ENCODE measurements at places on chromosomes 13 and 19. TPM values are rescaled to one million over a fixed set of nuclear protein-coding genes. Genes with fewer than 3 reads are reported as not detected.

DNA sequence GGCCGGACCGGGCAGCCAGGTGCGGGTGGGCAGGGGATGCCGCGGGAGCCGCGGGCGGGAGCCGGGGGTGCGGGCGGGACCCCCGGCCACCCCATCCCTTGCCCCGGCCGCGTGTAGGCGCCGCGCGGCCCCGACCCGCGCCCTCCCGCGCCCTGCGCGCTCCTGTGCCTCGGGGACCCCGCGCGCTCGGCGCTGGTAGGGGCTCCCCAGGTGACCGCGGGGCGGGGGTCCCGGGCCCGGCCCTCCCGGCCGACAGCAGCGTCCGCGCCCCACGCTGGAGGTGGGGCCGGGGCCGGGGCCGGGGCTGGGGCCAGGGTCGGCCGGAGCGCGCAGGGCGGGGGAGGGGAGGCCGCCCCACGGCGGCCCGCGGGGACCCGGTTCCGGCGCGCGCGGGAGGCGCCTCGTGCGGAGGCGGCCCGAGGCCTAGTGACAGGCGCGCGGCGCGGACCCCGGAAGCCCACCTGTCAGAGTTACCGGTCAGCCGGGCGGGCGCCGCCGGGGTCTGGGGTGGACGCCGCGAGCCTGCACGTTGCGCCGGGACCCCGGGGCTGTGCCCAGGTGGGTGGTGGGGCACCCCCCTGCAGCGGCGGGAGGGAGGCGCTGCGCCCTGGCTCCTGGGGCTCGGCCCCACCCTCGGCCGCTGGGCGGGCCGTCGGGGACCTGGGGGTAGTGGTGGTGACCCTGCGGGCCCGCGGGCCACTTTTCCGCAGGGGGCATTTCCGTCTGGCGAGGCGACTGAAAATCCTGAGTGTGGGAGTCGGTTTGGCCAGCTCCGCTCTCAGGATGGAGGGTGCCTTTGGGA, 518 bp downstream of the TFDP1 start:
- DNase-seq: peak; percentile 65

DNA sequence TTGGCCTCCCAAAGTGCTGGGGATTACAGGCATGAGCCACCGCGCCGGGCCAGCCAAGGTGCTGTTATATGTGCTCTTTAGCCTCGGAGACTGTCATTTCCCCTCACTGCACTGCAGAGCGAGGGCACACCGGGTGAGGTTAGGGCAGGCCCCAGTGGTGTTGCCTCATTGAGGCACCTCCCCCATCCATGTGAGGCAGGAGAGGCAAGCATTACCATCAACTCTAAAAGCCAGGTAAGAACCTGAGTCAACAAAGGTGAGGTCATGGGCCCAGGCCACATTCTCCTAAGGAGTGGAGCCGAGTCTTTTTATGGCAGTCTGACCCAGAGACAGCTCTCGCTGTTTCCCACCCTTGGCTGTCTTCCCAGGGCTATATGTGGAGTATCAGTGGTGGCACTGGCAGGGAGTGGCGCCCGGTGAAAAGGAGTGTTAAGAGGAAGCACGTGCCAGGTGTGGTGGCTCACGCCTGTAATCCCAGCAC, 10.9 kb downstream of the B3GNT8 start:
- no peak for DNase-seq

DNA sequence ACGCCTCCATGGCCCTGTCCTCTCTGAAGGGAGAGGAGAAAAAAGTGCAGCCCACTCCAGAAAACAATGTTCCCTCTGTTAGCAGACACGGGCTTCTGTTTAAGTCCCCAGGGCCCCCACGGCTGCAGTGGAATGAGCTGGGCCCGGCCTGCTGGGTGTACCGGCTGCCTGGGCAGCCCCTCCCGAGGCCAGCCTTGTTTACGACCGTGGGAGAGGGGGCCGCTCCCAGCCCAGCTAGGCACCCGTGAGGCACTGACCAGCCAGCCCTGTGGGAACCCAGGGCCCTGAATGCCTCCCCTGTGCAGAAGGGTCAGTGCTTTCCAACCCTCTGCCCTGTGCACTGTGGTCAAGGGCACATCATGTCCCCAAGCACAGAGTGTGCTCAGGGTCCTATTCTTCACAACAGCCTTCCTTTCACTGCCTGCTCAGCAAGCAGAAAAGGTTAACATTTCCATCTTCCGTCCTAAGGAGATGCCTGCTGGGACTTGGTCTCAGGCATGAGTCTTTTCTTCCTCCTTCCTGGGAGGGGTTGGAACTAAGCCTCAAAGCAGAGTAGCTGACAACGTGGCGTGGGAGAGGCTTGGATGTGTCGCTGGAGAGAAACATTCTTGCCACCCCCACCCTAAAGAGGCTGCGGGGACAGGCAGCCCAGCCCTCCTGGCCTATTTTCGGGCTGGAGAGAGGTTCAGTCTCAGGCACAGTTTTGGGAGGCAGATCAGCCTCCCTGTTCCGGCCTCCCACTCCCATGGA, 90.1 kb downstream of the RGCC start:
- no peak for DNase-seq

- peak; percentile 87 for DNase-seq
Observed at GRCh38 chr19:29528350-29528945, 2.7 kb downstream of the VSTM2B start.

DNA sequence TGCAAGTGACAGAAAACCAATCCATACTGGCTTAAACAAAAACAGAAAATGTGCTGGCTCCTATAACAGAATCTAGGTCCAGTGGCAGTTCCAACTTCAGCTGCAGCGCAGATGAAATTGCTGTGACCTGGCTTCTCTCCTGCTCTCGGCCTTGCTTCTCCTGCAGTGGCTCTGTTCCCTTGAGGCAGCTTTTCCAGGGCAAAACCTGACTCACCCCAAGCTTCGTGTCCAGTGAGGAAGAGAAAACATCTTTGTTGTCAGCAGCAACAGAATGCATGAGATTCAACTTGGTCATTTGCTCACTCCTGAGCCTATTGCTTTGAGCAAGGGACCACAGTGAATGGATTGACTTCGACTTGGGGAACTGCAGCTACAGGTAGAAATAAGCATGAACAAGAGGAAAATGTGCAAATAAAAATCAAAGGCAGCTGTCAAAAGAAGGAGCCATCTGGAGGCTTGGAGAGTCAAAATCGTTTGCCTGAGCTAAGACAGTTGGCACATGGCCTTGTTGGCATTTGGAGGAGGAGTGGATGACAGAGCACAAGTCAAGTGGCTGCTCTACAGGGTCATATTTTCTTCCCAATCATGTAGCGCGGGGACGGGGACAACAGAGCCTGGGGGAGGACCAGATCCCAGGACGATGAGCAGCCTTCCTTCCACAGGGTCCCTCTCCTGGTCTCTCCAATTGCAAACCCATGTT, 523.4 kb downstream of the FGF9 start:
- DNase-seq: no peak

GRCh38 chr19:8367327-8368001, 3.5 kb downstream of the ANGPTL4 start:
- DNase-seq: peak; percentile 82

DNA sequence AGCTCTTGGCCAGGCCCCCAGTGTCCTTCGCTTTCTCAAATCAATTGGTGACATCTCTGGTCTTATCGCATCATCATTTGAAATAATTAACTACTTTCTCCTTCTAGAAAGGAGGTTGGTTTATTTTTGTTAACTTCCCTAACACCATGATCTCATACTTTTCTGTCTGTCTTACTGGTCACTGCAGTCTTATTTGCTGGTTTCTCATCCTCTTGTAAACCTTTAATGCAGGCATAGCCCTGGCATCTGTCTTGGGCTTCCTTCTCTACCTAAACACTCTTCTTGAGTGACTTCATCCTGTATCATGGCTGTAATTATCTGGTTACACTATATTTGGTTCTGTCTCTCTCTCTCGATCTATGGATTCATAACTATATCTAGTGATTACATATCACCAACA, 152.8 kb downstream of the CYSLTR2 start:
- no peak for DNase-seq

DNA sequence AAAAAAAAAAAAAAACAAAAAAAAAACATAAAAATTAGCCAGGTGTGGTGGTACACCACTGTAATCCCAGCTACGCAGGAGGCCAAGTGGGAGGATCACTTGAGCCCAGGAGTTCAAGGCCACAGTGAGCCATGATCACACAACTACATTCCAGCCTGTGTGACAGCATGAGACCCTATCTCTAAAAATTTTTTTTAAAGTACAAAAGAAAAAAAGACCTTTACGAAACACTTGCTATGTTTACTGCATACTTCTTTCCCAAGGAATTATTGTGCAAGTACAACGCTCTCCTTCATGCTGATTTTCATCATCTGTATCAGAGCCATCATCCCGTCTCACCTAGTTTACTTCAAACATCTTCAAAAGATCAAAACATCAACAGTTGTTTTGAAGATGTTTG, 28.6 kb upstream of the ZNF780A start:
- DNase-seq: no peak

- DNase-seq: no peak
Observed at GRCh38 chr19:662207-662961, 630 bp downstream of the RNF126 start.

DNA sequence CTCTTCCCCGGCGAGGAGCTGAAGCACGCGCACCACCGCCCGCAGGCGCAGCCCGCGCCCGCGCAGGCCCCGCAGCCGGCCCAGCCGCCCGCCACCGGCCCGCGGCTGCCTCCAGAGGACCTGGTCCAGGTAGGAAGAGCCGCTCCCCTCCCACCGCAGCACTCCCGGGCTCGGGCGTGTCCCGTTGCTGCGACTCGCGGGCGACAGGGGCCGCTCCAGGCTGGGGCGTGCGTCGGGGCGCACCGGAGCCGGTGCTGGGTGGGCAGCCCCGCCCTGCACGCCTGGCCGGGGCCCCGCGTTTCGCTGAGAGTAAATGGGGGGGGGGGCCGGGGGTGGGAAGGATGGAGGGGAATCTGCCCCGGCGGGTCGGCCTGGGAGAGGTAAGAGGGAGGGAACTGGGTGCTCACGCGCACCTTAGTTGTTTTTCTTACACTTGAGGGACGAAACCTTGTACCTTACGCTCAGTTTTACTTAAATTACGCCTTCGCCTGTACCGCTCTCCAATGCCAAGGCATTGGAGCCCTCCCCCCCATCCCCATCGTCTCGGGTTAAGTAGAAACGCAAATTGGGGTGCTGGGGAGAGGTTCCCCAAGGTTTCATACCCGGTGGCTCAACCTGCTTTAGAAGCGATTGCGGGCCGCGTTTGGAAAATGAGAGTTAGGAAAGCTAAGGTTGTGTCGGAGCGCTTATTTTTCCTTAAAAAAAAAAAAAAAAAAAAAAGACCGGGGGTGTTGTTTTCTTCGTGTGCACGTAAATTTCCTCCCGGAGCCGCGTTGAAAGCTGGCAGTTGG, 850 bp downstream of the KLF5 start:
- DNase-seq: no peak

DNA sequence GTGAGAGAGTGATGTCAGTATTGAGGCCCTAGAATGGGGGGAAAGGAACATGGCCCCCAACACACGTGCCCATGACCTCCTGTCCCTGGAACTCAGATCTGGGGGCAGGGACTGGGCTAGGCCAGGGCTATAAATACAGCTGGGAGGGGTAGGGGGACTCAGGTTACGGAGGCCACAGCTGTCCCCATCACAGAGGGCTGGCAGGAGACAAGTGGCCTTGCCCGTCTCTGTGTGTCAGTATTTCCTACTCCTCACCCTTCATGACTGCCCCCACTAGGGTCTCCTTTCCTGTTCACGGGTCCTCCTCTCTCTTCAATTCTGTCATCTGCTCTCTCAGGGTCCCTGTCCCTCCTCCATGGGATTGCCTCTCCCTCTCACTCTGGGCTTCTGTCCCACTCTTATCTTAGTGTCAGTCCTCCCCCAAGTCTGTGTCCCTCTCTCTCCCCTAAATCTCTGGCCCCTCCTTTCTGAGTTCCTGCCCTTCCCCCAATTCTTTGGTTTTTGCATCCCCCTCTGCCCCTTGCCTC, 687 bp upstream of the HRC start:
- no peak for DNase-seq

DNA sequence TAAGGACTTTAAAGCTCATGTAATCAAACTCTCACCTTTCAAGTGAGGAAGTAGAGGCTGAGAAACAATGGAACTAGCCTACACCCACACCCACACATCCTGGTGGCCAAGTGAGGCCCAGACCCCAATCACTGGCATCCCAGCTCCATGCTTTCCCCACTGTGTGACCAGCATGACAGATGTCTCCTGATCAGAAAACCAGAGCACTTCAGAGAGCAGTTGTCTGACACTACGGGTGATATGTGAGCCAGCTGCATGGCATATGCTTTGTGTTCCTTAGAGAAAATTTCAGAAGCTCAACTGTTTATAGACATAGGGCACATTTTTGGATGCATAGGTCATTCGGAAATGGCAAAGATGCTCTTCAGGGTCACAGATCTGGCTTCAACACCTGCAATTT, 315.2 kb downstream of the NDFIP2 start:
- DNase-seq: no peak

DNA sequence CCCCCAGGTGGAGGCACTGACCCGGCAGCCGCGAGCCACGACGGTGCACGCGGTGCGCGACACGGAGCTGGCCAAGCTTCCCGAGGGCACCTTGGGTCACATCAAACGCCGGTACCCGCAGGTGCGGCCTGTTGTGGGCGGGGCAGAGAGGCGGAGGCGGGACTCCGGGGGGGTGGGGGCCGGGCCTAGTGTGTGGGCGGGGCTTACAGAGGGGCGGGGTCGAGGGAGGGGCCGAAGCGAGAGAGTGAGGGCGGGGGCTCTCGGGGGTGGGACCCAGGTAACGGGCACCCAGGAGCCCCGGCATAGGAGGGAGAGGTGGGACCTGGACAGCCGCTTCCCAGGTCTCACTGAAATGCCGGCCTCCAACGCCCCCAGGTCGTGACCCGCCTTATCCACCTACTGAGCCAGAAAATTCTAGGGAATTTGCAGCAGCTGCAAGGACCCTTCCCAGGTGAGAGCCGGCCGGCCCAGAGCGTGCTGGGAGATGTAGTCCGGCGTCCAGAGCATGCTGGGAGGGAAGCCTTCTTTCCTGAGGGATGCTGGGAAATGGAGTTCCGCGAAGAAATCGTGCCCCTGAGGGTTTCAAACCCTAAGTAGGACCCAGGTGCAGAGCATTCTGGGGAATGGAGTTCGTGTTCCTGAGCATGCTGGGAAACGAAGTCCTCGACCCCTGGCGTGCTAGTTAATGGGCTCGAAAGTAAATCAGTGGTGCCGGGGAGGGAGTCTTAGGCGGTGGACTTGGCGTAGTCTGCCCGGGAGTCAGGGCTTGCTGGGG, 15.7 kb downstream of the PNPLA6 start:
- peak; percentile 81 for DNase-seq

GRCh38 chr13:18947376-18947977, 234.1 kb downstream of the TUBA3C start:
- no peak for DNase-seq

GRCh38 chr19:12787458-12787857, 3.8 kb upstream of the JUNB start:
- no peak for DNase-seq

GRCh38 chr13:111074826-111075225, 40.3 kb upstream of the ARHGEF7 start:
- no peak for DNase-seq

DNA sequence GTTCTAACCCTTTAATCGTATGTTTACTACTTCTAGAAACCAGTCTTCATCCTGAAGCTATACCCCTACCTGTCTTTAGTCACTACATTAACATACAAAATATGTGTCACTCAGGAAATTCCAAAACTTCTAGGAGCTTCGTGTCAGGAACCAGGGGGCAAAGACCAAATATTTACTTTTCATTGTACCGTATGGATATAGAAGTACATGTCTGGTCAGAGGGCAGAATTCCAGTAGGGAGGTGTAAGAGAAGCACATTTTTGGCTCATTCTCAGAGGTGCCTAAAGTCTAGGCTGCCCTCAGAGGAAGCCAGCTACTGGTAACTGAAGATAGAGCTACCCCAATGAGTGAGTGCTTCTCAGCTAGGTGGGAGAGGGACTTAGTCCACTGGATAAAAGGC, 320.7 kb downstream of the DIAPH3 start:
- DNase-seq: no peak

The INSR gene
- total RNA-seq: 55.3 TPM

The PSG11 gene
- total RNA-seq: not detected

The SGCG gene
- total RNA-seq: 15.1 TPM

The MATK gene
- total RNA-seq: 1.7 TPM

All from type B pancreatic cell (in vitro differentiated cells).